ENCODE measurements at places on chromosomes 16 and 17. TPM values are rescaled to one million over a fixed set of nuclear protein-coding genes. Genes with fewer than 3 reads are reported as not detected.

RFFL gene
- total RNA-seq, result 38.1 TPM

CES4A gene
- 2.5 TPM for total RNA-seq

AOC3 gene
- total RNA-seq, result 2.8 TPM

ZNF263 gene
- total RNA-seq, result 36.8 TPM

KRTAP4-6 gene
- total RNA-seq, result not detected

PRAC2 gene
- not detected for total RNA-seq

BEAN1 gene
- 0.48 TPM for total RNA-seq

ANKRD40CL gene
- total RNA-seq, result not detected

FBXO39 gene
- total RNA-seq, result not detected

ENPP7 gene
- not detected for total RNA-seq

ABHD15 gene
- 12.9 TPM for total RNA-seq

CLEC3A gene
- not detected for total RNA-seq

CA4 gene
- total RNA-seq, result not detected

NPIPB13 gene
- 24.6 TPM for total RNA-seq

PRR11 gene
- 109 TPM for total RNA-seq

FBXW10 gene
- 5.3 TPM for total RNA-seq

RPGRIP1L gene
- total RNA-seq, result 14.0 TPM

KCNG4 gene
- total RNA-seq, result not detected

VEZF1 gene
- 29.9 TPM for total RNA-seq

CCL7 gene
- total RNA-seq, result not detected

KRT33A gene
- total RNA-seq, result not detected

CIBAR2 gene
- not detected for total RNA-seq

OGFOD3 gene
- 32.9 TPM for total RNA-seq

ADGRG3 gene
- total RNA-seq, result not detected

SLC5A10 gene
- 0.17 TPM for total RNA-seq

BAIAP3 gene
- 47.3 TPM for total RNA-seq

OMG gene
- total RNA-seq, result not detected

SULT1A2 gene
- total RNA-seq, result 21.8 TPM

RSPRY1 gene
- 26.3 TPM for total RNA-seq

DRC3 gene
- total RNA-seq, result 7.2 TPM

MAPT gene
- total RNA-seq, result 0.85 TPM

TTLL6 gene
- total RNA-seq, result not detected

TAT gene
- total RNA-seq, result 0.13 TPM

GFOD2 gene
- total RNA-seq, result 17.6 TPM

KCNJ18 gene
- not detected for total RNA-seq

MRTFB gene
- total RNA-seq, result 47.3 TPM

DPEP1 gene
- not detected for total RNA-seq

ST6GALNAC1 gene
- total RNA-seq, result 0.76 TPM

RRAD gene
- 0.24 TPM for total RNA-seq
